ENCODE measurements at places on chromosomes 5 and 9.
A peak's percentile ranks its signal among the peaks of the same experiment; 100 is the strongest.

DNA sequence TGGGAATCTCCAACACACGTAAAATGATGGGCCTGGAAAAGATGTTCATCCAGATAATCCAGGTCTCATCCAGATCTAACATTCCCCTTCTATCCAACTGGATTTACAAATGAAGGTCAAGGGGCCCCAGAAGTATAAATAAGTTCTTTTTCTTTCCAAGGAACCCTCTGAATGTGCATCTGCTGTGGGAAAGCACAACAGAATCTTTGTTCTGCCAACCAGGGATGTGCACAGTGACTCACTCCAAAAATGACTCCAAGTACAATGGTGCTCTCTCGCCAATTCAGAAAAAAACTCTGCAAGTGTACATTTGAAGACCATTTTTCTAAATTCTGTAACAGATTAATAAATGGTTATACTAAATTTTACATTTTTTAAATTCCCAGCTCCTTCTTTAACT, 12.4 kb downstream of the RAPGEF6 start:
- DNase-seq, result no peak

DNA sequence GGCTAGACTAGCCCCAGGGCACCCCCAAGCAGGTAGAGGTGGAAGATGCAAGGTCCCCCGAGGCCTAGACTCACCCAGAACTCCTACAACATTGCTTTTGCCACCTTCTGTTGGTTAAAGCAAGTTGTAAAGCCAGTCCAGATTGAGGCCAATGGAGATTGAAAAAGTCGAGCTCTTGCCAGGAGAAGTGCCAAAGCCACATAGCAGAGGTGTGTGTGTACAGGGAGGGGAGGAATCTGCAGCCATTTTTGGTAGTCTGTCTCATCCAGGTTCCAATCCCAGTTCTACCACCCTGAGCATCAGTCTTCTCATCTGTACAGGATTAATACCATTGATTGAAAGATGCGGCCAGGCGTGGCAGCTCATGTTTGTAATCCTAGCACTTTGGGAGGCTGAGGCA, 12.3 kb upstream of the URM1 start:
- no peak for DNase-seq

- peak; percentile 51 for DNase-seq
Observed at GRCh38 chr9:93827545-93828330, 127.4 kb downstream of the BARX1 start.

GRCh38 chr5:175347027-175347426, 97.0 kb downstream of the DRD1 start:
- DNase-seq, result no peak

DNA sequence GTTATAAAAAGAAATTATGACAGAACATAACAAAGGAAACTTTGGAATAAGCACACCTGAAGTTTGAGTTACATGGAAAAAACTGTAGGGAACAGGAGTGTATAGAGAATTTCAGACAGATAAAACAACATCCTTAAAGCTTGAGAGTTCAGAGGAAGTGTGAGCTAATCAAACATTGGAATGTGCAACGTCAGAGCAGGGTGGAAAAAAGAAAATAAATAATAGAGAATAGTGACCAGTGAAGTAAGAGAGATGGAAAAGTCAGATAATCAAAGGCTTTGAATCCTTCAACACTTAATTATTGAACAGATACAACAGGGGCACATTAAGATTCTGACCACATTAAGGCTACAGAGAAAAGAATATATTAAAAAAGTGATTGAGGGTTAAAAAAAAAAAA, 128.5 kb upstream of the CDH10 start:
- no peak for DNase-seq

DNA sequence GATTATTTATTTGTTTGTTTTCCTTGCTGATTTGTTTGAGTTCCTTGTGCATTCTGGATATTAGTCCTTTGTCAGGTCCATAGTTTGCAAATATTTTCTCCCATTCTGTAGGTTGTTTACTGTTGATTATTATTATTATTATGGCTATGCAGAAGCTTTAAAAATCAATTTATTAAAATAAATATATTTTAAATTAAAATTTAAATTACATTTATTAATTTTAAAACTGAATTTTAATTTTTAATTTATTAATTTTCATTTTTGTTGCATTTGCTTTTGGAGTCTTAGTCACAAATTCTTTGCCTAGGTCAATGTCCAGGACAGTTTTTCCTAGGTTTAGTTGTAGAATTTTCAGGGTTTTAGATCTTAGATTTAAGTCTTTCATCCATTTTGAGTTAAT, 50.9 kb downstream of the SVEP1 start:
- DNase-seq, result no peak

- no peak for DNase-seq
Observed at GRCh38 chr5:111636736-111637135, 120.3 kb downstream of the NREP start.

- no peak for DNase-seq
Observed at GRCh38 chr5:67273689-67274356, 77.2 kb upstream of the CD180 start.

DNA sequence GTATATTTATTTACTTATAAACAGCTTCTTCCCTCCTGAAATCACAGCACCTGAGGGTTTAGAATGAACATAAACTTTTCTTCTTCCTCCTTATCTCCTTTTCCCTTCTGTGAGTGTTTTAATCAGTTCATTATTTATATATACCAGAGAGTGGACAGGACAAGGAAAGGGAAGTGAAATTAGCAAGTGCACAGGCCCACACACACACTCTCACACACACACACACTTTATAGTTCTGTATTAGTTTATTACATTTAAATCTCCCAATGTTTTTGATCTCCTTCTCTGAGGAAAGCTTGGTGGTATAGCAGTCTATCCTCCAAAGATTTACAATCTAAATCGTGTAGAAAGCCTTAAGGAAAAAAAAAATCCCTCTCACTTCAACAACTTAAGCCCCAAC, 353.5 kb downstream of the NDUFS4 start:
- DNase-seq, result no peak

DNA sequence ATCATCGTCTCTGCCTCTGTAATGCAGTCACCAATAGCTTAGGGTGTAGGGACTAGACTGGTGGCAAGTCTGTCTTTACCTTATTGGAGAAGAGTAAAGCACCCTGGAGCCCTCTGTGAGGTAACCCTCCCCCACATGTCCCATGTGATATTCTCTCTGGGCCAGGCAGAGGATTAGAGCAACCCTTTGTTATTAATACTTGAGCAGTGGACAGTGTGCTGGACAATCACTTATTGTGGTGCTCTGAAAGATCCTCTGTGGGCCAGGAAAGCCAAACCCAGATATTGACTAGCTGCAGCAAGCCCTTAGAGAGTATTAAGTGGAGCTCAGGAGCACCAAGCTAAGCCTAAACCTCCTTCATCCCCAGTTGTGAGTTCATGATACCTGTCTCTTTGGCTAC, 139.7 kb upstream of the RUSC2 start:
- DNase-seq, result no peak

GRCh38 chr9:111599092-111599954, at the start of gene PTGR1:
TSS of gene PTGR1 (minus strand) at chr9:111599647. CDS start at chr9:111597422, 2,225 bp downstream.
- DNase-seq, result peak; percentile 77

Data from NT2/D1 (cell line).